ENCODE measurements at places on chromosomes 16 and 17.

DNA sequence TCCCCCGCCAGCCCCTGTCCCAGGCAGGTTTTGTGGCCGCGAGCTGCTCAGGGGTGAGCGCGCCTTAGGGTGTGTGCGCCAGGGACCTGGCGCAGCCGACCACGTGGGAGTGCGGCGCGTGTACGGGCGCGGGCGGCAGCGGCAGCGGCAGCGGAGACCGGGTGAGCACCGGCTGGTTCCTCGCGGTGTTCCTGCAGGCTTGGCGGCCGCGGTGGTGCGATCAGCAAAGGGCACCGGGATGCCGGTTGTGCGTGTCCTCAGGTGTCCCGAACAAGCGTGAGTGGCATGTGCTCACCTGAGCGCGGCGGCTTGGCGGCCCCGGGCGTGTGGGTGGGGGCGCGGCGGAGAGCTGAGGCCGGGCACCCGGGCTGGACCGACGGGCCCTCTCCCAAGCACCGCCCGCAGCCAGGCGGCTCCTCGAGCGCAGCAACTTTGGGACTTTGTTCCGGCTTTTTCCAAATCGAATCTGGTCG, 381 bp upstream of the HSD11B2 start:
- DNase-seq: no peak

DNA sequence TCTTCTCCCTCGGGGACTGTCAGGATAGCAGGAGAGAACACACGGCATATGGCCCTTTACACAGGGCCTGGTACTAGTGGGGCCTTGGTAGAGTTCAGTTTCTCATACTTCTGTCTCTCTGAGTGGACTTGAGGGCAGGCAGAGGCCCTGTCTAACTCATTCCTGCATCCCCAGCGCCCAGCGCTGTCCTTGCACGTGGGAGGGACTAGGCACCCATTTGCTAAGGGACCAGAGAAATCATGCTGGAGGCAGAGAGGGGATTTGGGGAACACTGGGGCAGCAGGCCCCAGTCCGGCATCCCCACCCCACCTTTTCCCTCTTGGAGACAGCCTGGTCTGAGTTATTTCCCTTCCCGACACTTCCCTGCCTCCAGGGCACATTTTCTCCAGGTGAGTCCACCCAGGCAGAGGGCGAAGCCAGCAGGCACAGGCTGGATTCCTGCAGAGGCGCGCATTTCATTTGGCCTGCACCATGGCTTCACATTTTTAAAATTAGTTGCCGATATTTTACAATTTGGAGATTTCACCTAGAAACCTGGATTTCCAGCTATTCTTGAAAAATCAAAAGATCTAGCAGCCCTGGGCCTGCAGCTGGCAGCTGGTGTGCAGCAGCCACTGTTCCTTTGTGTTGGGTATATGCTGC, 9.7 kb upstream of the NKD1 start:
- DNase-seq: peak; percentile 86

DNA sequence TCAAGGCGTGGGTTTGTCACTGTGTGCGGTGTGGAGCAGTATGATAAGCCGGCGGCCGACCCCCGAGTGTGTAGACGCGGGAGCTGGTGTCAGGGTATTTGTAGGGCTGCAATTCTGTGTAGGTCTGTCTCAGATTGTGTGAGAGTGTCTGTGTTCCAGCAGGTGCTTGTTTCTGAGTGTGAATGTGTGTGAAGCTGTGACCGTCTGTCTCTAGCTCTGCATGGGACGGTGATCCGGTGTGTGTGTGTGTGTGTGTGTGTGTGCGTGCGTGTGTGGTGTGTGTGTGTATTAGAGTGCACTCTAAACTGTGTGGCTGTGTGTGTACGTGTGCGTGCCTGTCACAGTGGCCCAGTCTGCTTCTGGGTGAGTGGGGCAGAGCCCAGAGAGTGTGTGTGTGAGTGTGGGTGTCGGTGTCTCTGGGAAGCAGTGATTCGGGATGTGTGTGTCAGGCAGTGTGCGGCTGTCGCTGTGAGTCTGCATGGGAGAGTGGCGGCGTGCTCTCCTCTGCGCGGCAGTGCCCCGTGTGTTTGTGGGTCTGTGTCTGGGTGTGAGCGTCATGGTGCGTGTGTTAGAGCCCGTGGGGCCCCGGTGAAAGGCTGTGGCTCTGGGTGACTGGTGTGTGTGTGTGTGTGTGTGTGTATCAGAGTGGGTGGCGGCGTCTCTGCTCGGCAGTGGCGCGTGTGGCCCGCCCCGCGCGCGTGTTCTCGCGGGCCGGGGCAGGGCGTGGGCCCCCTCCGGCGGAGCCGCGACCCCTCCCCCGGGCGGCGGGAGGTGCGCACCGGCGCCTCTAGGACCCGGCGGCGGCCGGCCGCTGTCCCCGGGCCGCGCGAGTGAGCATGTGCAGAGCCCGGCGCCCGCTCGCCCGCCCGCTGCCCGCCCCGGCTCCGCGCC, at the start of gene WSCD1:
TSS of gene WSCD1 (plus strand) at position 841 of the 891 bp plus-strand sequence. CDS start 10,280 bp downstream, outside the sequence.
- DNase-seq: no peak

DNA sequence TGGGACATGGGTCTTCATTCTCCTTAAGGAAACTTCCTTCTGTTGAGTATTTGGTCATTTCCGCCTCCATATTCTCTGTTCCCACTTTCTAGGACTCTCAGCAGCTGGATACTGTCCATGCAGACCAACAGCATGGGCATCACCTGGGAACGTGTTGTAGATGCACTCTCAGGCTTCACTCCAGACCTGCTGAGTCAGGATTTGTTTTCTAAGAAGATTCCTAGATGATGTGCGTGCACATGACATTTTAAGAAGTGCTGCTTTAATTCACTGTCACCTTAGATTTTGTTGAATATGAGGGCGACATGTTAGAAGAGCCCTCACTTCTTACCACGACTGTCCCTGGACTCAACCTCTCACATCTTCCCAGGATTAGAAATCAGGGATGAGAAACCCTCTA, 10.0 kb upstream of the SDK2 start:
- no peak for DNase-seq

- DNase-seq: no peak
Measured at GRCh38 chr16:75273054-75273925, 21.9 kb upstream of the BCAR1 start.

DNA sequence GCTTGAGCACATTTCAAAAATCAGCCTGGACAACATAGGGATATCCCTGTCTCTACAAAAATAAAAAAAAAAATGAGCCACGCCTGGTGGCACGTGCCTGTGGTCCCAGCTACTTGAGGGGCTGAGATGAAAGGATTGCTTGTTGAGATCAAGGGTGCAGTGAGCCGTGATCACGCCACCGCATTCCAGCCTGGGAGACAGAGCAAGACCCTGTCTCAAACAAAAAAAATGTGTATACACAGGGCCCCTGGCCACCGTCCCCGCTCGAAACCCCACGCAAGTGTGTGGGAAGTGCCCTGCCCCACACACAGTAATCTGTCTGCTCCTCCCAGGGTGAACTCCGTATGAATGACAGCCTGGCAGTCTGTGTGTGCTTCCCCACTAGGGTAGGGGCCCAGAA, 93.0 kb upstream of the RPL38 start:
- no peak for DNase-seq

DNA sequence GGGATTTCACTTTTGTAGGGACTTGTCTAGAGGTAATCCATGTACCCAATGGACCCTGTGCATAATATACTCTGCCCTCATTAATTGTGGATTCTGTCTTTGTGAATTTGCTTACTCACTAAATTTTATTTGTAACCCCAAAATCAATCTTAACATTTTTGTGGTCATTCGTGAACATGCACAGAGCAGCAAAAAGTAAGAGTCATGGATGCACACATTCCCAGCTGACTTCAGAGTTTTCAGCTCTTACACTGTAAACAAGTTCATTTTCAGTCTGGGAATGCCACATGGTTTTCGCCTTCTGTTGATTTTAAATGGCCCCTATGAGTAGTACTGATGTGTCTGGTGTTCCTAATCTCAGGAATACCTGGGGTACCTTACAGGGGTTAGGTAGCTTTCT, 24.3 kb downstream of the TAC4 start:
- DNase-seq: no peak

DNA sequence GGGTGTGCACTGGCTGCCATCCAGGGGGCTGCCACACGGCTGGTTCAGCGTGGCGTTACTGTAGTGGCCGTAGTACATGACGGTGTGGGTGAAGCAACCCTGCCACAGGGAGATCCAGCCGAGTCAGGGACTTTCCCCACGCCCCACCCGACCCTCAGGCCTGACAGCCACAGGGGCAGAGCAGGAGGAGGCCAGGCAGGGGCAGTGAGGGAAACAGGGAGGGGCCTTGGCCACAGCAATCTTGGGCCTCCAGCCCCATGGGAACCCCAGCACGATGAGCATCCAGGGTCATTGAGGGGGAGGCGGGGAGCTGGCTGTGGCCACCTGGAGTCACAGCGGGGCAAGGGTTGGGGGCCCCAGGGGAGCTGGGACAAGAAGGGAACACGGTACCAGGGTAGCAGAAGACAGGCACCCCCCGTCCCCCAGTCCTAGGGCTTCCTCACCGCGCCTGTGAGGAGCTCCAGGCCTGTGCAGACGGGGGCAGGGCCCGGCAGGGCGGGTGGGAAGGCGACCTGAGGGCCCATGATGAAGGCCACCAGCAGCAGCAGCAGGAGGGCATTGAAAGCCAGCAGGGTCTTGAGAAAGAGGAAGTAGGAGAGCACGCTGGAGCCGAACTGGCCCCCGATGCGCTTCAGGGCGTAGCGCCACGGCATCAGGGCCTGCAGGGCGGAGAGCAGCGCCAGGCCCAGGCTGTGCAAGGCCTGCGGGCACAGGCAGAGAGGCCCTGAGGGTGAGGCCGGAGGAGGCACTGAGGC, 4.3 kb downstream of the TMC6 start:
- DNase-seq: no peak

- no peak for DNase-seq
Measured at GRCh38 chr17:67655478-67656148, 62.1 kb upstream of the NOL11 start.

DNA sequence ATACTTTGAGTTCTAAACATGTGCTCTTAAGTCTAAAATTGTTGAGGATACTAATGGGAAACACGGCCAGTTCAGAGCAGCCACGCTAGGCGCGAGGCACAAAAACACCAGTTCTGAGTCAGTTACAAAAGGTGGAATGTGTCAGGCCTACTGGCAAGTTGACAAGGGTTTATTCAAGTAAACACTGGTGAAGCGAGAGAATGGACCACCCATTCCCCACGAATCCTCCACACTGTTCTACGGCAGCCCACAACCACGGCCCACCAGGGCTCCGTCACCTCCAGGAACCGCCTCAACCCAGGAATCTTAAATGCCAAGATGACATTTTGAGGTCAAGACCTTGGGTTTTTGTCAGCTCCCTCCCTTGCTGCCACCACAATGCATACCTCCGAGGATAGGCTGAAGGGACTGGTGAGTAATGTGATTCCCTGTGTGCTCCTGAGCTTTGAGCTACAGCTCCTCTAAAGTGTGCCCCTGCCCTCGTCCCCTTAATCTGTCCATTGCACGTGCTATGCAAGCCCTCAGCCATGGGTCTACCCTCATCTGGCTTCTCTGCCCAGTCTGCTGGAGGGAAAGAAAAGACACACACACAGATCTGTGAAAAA, 28.5 kb upstream of the TRAP1 start:
- DNase-seq: no peak

All from RWPE2 (cell line).